Large intestine (tissue), 12 donors: ENCODE measurements at places on chromosomes 5 and 9. TPM values are rescaled to one million over a fixed set of nuclear protein-coding genes. Genes with fewer than 3 reads are reported as not detected.
A peak's percentile ranks its signal among the peaks of the same experiment; 100 is the strongest.

The PCDHGB6 gene
- polyA plus RNA-seq = 2.9 TPM

The PHF24 gene
- polyA plus RNA-seq = 1.6 TPM

The FBN2 gene
- polyA plus RNA-seq = 21.8 TPM

The GABRA1 gene
- 0.61 TPM for polyA plus RNA-seq

The CRHBP gene
- polyA plus RNA-seq = 0.76 TPM

The PCA3 gene
- polyA plus RNA-seq = 0.97 TPM

- peak; percentile 29 for DNase-seq
Observed at GRCh38 chr9:37575511-37575914, 667 bp downstream of the FBXO10 start.

- DNase-seq = no peak
Observed at GRCh38 chr9:35000535-35001284, 11.2 kb downstream of the DNAJB5 start.

- no peak for DNase-seq
Observed at GRCh38 chr9:26012797-26013196, 334.6 kb upstream of the TUSC1 start.

DNA sequence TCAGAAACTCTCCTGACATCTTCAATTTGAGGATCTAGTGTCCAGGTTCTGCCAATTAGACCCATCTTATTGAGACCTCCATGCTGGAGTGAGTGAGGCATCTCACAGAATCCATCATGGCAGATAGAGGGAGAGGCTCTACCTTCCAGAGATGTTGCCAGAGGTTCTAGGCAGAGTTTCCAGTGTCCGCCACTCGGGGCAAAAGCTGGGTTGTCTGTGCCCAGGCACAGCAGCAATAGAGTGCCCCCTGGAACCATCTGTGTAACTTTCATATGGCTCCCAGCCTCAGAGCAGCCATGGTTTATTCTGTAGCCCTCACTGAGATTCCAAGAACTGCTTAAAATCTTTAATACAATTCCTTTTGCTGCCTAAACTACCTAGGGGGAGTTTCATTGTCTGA is 16.6 kb upstream of the CCDC112 start:
- DNase-seq = no peak

DNA sequence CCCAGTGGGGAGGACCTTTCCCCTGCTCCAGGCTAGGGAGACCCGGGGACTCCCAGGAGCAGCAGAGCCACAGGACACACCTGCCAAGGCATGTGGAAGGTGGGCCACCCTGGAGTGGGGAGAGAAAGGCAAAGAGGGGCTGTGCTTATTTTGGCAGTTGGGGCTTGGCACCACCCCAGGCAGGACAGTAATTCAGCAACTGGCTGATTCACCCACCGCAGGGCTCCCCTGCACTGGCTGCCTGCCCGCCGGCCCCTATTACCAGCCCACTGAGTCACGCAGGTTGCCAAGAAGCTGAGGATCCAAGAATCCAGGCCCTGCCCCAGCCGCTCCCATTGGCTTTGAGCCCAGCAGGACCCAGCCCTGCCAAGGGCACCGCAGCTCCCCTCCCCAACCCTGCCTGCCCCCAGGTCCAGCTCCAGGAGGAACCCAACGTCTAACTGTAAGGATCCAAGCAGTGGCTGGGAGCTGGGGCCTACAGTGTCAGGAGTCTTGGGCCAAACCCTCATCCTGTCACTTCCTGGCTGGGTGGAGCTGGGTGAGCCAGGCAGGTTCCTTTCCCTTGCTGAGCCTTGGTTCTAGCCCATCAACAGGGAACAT is 14.2 kb upstream of the RALGDS start:
- peak; percentile 68 for DNase-seq

GRCh38 chr5:31964007-31964360 is 210.1 kb downstream of the GOLPH3 start:
- no peak for DNase-seq

DNA sequence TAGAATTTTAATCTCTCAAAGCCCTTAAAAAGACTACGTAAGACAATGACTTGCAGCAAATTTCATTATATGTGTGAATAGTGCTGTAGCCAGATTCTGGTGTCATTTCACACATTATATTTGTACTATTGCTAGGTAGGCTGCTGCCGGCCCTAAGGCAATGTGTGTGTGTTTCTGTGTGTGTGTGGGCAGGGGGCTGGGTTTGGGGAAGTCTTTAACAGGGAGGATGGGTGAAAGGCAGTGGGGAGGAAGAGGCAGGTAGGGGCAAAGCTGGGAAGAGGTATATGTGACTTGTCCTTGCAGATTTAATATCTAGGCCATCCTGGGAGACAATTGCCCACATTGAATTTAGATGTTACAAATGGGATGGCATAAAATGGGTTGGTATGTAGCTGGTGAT is 130.8 kb downstream of the MACIR start:
- DNase-seq = no peak

- no peak for DNase-seq
Observed at GRCh38 chr5:171261361-171261760, 47.7 kb upstream of the TLX3 start.

DNA sequence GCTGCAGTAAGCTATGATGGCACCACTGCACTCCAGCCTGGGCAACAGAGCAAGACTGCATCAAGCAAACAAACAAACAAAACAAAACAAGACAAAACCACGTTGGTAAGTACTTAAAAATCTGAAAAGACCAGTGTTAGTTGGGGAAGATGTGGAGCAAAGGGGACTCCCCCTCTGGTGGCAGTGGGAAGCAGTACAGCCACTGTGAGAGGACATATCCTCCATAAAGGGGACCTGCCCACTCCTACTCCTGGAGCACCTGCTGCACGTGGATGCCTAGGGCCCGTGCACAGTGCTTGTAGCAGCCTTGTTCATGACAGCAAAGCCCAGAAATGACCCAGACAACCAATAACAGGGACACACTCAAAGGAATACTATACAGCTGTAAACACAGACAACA is 17.0 kb upstream of the IPPK start:
- no peak for DNase-seq

- no peak for DNase-seq
Observed at GRCh38 chr5:88555674-88556073, 287.0 kb upstream of the TMEM161B start.

DNA sequence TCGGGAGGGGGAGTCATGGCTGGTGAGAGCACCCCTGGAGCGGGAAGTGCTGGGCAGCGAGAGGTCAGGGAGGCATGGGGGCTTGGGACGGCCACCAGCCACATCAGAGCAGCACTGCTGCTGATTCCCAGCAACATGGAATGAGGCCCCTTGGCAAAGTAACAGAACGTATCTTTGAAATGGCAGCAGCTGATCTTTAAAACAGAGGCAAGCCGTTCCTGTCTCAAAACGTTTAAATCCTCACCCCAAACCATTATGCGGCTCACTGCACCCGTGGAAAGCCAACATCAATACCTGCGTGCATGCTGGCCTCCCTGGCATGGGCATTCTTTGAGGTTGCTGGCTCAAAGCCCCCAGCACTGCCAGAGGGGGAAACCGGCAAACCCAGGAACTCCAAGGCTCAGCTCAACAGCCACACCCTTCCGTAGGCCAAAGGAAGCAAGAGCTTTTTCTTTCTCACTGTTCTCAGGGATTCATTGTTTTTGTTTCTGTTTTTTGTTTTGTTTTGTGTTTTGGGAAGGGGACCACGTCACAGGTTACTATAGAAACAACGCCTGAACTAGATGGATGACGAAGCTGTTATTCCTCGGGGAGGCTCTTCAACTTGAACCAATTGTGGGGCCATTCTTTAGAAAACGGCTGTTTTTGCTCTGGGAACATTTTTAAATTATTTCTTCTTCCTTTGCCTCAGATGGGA is 28.1 kb upstream of the OBP2B start:
- DNase-seq = peak; percentile 22

DNA sequence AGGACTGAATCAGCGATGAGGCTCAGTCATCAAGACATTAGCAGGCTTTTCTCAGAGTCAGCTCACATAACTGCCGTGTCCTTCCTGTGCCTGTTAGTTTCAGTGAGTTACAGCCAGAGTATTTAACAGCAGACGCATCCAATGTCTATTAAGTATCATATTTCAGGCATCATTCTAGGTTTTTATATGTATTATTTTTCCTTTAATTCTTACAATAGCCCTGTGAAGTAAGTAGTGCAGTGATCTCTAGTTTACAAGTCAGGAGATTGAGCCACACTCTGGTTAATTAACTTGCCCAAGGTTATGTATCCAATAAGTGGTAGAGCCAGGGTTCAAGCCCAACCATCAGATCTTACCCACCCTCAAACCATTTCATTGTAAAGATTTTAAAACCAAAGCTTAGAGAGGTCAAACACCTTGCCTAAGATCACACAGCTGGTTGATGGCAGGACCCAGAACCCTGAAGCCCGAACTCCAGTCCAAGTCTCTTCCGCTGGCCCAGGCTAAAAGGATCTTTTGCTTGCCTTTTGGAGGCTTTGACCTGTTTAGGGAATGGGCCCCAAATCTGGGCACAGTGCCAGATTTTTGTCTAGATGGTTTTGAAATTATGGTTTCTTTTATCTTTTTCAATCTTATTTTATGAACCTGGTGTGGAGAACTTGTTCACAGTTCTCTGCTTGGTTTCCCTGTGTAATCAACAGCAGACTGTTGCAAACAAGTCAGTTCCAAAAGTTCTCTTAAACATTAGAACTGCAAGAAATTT is 261.2 kb upstream of the CLINT1 start:
- DNase-seq = no peak

- DNase-seq = no peak
Observed at GRCh38 chr9:89353989-89354388, 35.7 kb downstream of the SECISBP2 start.

DNA sequence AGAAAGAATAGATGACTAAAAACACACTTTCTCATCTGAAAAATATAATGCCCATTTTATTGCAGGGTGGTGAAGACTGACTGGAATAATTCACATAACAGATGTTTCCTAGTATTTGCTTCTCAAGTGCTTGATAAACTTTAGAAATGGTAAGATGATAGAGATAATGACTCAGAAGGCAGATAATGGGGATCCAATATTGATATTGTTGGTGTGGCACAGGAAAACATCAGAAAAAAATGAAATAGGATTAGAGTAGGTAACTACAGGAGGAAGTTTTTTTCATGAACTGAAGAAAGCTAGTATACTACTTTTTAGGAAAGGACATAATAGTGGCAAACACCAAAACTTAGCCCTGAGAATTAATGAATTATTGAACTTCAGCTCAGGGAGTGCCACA is 20.2 kb upstream of the F2RL2 start:
- no peak for DNase-seq

- DNase-seq = no peak
Observed at GRCh38 chr5:74232276-74232675, 408.3 kb downstream of the ENC1 start.

GRCh38 chr9:104831681-104832080 is 67.8 kb downstream of the NIPSNAP3B start:
- DNase-seq = no peak

DNA sequence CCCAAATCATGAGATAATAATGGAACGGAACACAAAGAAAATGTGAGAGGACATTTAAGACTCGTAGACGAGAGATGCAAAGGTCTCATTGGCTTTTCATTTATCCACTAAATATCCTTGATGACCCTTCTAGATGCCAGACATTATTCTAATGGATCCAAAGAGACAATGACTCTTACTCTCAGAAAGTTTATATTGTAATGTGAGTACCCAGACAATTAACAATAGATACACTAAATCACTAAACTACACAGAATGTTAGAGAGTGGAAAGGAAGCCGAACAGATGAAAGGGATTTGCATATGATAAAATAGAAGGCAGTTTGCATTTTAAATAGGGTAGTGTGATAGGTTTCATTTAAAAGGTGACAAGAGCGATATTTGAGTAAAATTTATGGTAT is 973.3 kb downstream of the TAF11L14 start:
- DNase-seq = no peak

DNA sequence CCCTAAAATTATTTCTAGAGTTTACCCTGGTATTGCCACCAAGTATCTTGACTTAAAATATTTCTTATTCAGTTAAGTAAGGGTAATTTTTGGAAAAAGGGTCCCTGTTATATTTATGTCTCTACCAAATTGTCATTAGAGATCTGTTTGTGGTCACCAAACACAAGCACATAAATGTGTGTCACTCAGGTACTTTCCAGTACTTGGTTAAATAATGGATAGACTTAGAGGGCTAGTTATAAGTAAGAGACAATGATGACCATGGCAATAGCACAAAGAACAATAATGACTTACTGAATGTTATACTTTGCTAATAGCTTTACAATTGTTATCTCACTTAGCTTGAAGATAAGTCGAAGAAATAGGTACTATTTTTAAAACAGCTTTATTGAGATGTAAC is 9.0 kb downstream of the ADAMTS16 start:
- DNase-seq = no peak

DNA sequence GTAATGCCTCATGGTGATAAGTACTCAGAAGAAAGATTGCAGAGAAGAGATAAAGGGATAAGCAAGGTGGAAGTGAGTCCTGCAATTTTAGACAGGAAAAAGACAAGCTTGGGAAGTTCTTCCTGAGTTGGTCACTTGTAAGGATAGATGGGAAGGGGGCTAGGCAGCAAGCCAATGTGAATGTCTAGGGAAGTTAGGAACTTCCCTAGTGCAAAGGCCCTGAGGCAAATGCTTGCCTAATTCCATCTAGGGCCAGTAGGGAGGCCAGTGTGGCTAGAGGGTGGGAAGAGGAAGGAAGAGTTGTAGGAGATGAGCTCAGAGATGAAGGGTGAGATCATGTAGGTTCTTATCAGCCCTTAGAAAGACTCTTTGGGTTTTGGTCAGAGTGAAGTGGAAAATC is 206.6 kb downstream of the MAT2B start:
- no peak for DNase-seq

DNA sequence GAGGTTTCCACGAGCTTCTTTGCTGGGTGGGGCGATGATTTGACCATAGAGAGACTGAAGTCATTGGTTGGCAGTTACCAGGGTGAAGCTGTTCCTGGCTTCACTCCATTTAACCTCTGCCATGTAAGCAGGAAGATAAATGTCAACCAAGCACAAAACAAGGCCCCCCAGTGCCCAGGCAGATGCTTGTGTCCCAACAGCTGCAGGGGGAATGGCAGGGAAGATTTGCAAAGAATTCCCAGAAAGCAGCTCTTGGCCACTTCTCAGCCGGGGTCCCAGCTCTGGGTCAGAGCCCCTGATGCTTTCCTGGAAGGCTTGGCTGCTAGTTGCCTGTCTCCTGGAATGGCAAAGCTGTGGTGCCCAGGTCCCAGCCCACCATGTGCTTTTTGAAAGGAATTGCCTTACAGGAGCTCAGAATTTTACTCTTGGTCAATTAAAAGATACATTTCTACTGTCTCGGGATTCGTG is 383.4 kb downstream of the ENC1 start:
- DNase-seq = no peak

GRCh38 chr9:35357826-35358225 is 132.1 kb upstream of the RUSC2 start:
- DNase-seq = no peak

- no peak for DNase-seq
Observed at GRCh38 chr5:943201-943917, 50.7 kb downstream of the TRIP13 start.

DNA sequence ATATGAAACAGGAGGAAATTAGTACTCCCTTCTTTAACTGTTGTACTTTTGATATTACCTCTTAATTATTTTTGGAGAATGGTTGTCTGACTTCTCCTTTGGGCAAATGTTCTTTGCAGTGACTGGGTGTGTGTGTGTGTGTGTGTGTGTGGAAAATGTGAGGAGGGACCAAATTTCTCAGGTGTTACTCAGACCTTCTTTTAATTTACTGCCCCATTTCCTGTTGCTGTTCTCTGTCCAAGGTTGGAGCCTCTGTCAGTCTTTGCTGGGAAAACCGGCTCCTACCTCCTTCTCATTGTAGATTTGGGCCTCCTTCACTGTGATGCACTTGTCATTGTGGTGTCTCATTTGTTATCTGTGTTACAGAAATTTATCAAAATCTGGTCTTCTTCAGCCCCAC is 68.4 kb downstream of the PBX3 start:
- DNase-seq = no peak
